ENCODE measurements at places on chromosomes 6 and 20. TPM values are rescaled to one million over a fixed set of nuclear protein-coding genes. Genes with fewer than 3 reads are reported as not detected.

The KHDC1L gene
- total RNA-seq: not detected

The OTOR gene
- not detected for total RNA-seq

The RAD21L1 gene
- 0.14 TPM for total RNA-seq

The ZNF311 gene
- total RNA-seq: 0.59 TPM

The SLC24A3 gene
- not detected for total RNA-seq

The VSTM2L gene
- total RNA-seq: 0.20 TPM

The ZC3H12D gene
- total RNA-seq: 0.18 TPM

The ATP9A gene
- total RNA-seq: 31.1 TPM

GRCh38 chr6:154768280-154768679 lies 35.1 kb downstream of the SCAF8 start:
- no peak for DNase-seq

- no peak for DNase-seq
These were observed 49.6 kb upstream of the PTPRK start for GRCh38 chr6:128569732-128570679.

DNA sequence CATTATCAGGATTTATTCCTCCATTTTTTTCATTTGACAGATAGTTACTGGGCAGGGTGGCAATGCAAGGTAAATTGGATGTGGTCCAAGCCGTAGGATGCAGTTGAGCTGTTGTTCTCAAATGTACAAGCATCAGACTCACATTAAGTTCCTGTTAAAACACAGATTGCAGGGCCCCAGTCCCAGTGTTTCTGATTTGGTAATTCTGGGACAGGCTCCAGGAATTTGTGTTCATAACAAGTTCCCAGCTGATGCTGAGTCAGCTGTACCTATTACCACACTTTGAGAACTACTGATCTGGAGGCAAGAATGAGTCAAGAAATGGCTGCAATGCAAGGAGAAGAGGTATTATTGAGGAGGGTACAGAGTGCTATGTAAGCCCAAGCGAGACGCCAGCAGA lies 11.7 kb downstream of the TMEM244 start:
- peak; percentile 7 for DNase-seq

- DNase-seq: no peak
These were observed 452.6 kb upstream of the RGS17 start for GRCh38 chr6:153583685-153584084.

DNA sequence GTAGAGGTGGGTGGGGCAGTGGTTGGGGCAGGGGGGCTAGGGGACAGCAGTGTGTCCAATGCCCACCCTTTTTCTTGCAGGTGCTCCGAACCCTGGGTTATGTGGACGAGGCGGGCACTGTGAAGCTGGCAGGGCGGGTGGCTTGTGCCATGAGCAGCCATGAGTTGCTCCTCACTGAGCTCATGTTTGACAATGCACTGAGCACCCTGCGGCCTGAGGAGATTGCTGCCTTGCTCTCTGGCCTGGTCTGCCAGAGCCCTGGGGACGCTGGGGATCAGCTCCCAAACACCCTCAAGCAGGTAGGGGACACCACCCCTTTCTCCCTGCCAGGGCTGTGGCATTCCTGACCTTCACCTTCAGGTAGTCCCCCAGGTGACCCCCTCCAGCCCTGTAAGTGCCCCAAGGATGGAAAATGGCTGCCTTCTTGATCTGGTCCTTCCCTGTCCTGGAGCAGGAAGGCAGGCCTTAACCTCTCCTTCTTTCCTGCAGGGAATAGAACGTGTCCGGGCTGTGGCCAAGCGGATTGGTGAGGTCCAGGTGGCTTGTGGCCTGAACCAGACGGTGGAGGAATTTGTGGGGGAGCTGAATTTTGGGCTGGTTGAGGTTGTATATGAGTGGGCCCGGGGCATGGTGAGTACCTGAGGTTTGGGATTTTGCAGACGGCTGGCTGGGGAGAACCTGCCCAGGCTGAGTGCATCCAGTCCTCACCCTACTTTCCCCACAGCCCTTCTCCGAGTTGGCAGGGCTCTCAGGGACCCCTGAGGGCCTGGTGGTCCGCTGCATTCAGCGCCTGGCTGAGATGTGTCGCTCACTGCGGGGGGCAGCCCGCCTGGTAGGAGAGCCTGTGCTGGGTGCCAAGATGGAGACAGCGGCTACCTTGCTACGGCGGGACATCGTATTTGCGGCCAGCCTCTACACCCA lies 2.9 kb downstream of the DXO start:
- DNase-seq: no peak

DNA sequence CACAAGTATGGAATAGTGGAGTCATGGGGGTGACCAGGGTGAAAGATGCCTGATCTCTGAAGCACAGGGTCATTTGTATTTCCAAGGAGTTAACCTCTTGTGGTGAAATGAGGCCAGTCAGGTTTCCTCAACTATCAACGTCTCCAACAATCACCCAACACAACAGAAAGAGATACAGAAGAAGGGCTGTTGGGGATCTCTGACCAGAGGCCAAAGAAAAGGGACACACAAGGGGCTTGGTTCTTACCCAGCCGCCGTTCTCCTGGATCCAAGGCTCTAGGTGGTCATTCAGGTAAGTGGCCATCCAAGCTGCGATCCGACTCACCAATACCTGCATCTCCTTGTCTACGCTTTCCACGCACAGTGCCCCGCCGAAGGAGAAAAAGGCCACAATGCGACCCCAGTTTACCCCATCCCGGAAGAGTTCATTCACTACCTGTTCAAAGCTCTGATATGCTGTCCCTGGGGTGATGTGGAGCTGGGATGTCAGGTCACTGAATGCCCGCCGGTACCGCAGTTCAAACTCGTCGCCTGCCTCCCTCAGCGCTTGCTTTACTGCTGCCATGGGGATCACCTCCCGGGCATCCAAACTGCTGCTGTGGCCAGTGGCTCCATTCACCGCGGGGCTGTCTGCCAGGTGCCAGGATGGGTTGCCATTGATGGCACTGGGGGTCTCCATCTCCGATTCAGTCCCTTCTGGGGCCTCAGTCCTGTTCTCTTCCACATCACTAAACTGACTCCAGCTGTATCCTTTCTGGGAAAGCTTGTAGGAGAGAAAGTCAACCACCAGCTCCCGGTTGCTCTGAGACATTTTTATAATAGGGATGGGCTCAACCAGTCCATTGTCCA lies 1.0 kb downstream of the BCL2L1 start:
- DNase-seq: no peak

DNA sequence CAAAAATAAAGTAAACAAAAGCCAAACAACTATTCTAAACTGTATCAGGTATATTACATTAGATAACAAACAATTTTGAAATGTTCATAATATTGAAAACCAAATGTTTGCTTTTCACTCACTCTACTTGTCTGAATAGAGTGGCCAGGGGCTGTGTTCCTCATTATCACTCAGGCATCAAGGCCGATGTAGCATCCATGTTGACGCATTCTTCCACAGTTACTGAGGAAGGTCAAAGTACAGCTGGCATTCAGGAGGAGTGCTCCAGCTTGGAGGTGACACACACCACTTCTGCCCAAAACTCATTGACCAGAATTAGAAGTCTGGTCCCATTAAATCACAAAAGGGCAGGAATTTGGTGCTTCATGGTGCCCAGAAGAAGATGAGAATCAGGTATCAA lies 137.6 kb upstream of the MANEA start:
- DNase-seq: no peak

- no peak for DNase-seq
These were observed 6.4 kb downstream of the CASS4 start for GRCh38 chr20:56418385-56418861.

DNA sequence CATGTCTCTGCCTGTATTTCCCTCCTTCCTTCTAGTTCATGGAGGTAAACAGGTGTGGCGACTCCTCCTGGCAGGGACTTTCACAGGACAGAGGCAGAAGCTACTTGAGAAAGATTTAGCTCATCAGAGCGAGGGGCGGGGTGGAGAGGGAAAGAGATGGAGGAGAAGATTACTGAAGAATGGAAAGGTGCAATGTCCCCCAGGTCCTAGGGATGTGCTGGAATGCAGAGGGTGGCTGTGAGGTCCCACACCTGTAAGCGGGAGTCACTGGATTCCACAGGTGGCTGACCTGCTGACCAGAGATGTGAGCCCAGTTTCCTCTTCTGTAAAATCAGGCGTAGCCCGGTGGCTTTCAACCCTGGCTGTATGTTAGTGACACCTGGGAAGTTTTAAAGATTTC lies 199.2 kb upstream of the SULF2 start:
- no peak for DNase-seq

GRCh38 chr20:33843854-33844253 lies 32.7 kb downstream of the CHMP4B start:
- DNase-seq: no peak

GRCh38 chr20:20929341-20929740 lies 176.8 kb downstream of the LINC00237 start:
- no peak for DNase-seq

DNA sequence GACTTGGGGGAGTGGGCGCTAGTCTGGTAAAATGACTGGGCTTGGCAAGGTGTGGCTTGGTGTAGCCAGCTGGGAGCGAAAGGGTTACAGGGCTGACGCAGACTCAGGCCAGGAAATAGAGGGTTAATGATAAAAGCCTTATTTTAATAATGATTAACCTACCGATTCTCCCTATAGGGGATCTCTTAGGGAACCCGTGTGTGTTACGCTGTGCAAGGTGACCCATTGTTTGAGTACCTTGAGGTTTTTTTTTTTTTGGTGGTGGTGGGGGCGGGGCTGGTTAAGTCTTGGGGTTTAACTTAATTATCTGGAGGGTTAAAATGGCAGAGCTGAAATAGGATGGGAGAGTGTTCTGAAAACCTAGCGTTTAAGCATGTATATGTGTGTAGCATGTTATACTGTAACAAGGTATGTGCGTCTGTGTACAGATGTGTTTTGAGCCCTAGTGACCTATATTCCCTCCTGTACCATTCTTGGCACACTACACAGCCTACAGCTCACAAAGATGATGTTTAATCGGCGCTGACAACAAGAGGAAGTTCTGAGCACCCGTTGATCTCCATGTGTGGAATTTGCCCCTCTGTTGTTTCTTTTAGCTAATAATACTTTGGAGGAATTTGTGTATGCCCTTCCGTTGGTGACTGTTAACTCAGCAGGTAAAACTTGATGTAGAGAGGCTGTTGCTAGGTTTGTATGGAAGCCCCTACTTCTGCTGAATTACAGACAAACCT lies 1.3 kb downstream of the CARMIL1 start:
- no peak for DNase-seq

GRCh38 chr6:158999154-158999665 lies 792 bp downstream of the RSPH3 start:
- DNase-seq: no peak

- DNase-seq: no peak
These were observed 147.9 kb downstream of the HAO1 start for GRCh38 chr20:7792150-7792869.

All from pulmonary artery endothelial cell (primary cell).